ENCODE measurements at places on chromosomes 11 and 22.

- no peak for DNase-seq
These were observed at the start of gene CD248 for GRCh38 chr11:66316849-66317251. CD248 (minus strand) TSS chr11:66317044; CDS start chr11:66317027, 17 bp downstream.

GRCh38 chr11:130868086-130868710 lies 48.1 kb downstream of the SNX19 start:
- no peak for DNase-seq

DNA sequence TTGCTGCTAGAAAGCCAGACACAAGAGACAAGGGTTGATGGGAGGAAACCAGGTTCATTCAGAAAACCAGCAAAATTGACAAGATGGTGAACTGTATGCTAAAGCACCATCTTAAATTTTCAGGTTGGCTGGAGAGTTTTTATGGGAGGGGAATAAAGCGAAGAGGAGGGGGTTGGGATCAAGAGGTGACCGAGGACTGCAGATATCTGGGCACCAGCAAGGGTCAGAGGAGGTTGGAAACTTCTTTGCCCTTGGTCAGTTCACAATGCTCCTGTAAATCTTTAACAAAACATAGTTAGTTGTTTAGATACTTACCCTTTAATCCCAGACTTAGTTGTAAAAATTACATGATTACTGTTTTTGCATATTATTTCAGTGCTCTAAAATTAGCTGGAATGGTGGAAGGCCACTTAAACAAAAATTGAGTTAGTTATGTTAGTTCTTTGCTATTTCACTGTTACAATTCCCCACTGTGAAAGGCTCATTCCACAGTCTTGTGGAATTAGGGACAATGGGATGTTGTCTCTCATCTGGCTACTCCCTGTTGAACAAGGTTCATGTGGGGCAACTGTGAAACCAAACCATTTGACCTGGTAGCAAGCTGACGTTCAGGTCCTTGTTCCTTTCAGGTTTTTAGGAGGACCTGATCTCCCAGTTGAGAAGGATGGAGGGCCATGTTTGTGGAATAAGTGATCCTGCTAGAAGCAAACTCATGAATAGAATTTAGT lies 30.6 kb upstream of the QSER1 start:
- DNase-seq: no peak

DNA sequence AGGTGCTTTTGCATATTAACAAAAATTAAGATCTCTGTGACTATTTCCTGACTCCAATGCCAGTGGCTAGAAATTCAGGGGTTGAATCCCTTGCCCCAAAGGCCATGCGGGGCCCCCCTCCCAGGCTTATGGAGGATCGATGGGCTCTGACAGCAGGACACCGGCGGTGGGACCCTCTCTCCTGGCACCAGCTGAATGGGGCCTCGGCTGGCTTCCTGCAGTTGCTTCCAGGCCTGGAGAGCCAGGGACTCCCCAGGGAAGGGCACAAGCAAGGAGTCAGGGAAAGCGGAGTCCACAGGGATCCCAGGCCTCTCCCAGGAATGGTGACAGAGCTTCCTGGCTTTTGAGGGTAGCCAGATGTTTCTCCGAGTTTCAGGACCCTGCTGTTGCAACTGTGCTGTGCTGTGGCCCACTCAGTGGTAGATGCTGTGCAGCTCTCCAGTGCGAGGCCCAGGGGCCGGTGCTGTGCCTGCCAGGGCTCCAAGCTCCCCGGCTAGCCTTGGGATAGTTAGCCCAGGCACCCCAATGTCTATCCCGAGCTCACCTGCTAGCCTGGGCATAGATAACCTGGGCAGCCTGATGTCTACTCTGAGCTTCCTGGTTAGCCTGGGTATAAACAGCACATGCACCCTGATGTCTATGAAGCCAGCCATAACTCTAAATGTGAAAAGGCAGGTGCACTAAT lies 372.6 kb downstream of the SHANK2 start:
- DNase-seq: no peak

DNA sequence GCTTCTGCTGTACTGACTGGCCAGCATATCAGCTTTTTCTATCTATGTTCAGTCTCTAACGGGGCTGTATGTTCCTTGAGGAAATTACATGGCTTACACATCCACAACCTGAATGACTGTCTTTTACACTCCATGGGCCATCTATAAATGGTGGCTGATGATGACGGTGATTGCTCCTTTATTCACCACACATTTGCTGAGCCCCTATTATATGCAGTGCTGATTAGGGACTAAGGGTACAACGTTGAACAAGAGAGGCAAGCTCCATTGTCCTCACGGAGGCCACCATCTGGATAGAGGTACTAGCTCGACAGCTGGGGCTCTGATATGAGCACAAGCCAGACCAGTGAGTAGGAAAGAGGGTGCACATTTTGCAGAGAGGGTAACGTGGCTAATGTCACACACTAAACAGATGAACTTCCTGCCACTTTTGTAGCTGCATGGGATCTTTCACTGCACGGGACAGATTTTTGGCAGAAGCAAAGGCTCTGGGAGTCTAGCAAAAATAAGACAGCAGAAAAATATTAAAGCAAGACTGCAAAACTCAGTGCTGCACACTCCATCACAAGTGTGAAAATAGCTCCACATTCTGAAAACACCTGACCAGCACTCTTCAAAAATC lies 30.6 kb downstream of the DRD2 start:
- DNase-seq: no peak

DNA sequence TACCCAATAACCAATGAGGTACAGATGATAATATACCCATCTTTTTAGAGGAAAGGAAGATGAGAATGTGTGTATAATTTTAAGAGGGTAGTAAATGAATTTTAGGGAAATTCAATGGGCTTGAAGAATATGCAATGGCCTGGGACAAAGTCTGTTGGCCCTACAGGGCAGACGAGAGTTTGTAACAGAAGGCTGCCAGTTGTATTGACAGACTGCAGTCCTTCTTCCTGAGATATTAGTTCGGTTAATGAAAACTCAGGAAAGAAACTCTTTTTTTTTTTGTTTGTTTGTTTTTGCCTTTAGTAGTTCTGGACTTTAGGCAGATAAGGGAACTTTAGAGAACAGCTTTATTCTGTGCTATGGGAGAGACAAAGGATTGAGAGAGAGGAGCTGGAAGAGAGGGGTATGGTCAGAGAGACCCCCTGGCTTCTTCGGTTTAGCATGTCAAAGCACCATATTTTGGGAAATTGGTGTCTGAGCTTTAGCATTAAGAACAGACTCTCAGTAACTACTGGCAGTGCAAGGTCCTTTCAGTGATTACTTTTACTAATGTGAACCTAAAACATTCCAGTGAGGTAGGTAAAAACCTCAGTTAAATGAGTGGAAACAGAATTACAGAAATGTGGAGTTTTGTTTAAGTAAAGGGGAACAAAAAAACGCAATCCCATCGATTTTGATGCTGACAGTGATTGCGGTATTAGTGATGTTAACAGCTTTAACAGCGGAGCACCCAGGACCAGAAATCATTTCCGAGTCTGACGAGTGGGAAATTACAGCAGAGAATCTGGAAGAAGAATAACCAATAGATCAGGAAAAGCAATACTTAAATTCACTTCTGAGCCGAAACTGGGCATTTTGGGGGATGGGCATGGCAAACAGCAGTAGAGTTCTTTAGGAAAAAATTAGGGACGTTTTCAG lies 644 bp upstream of the NAALAD2 start:
- DNase-seq: no peak

- DNase-seq: no peak
These were observed 41.7 kb downstream of the TBX1 start for GRCh38 chr22:19802001-19802893.

GRCh38 chr11:86720546-86720945 lies 48.1 kb upstream of the ME3 start:
- no peak for DNase-seq

DNA sequence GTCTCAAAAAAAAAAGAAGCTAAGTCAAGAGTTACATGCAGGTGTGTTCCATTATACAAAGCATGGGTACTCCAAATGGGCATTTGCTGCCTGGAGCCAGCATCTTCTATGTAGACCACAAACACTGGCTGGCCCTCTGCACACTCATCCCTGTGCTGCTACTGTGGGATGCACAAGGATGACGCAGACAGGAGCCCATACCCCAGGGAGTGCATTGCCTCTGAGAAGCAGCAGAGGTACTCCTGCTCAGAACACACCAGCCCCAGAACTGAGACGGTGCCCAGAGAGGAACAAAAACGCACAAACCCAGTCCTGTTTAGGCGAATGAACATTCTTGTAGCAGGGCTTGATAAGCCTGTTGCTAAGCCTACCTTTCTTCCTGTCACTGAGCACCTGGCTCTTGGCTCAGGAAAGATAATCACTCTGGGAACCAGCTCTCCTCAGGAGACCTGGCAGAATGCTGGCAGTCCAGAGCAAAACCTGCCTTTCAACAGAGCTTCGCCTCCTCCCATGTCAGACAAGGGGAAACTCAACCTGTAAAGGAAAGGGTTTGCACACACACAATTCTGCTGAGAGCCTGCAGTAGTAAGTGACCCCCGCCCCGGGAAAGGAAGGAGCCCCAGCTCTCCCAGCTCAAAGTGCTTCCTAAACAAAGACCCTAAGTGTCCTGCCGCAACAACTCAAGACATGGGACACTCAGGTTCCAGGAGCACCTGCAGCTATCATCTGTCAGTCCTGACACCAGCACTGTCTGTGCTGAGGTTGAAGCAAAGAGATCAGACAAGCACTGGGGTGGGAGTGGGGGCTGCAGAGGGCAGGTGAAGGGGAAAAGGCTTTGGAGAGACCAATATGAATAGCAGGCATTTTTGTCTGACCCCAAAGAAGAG lies 145.7 kb downstream of the TENM4 start:
- DNase-seq: no peak

All from foreskin melanocyte (primary cell).